ENCODE measurements at places on chromosomes 11 and 22. TPM values are rescaled to one million over a fixed set of nuclear protein-coding genes. Genes with fewer than 3 reads are reported as not detected.
A peak's percentile ranks its signal among the peaks of the same experiment; 100 is the strongest.

GRCh38 chr11:112805658-112806057, 155.6 kb upstream of the NCAM1 start:
- no peak overlapping the region for H3K4me3 ChIP-seq
- peaks cover 11% of the 10 kb centered on the region for H3K27me3 ChIP-seq

DNA sequence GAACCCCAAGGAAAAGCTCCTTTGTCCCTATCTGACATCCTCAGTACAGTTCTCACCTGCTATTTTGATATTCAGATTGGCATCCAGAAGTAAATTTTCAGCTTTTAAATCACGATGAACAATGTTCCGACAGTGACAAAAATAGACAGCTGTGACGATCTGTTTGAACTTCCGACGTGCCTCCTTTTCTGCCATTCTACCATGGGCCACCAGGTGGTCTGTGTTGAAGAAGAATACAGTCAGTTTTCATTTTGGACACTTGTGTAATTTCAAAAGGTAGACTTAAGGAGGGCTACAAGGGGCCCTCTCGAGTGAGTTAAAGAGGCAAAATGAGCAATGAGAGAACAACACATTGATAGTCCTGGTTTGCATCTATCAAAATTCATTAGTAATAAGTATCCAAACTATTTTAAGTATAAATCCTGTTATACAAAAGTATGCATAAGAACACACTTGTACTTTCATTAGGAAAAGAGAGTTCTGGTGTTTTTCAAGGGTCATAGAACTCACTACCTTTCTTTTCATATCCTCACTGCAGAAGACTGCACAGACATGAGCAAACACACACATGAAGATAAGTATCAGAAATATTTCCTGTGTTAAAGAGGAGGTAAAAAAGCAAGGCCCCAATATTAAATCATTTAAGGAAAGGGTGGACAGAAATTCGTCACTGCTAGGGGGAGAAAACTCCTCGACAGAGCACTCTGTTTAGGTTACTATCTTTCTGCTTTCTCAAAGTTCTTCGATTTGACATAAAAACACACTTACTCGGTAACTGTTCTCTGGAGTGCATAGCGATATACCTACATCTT, 89.9 kb upstream of the APOA1 start:
- peak overlapping the region; percentile 67 for H3K27ac ChIP-seq
- H3K4me1 ChIP-seq, result peaks cover 74% of the 10 kb centered on the region
- DNase-seq, result peak; percentile 5
- H3K27me3 ChIP-seq, result no peaks in the 10 kb centered on the region

GRCh38 chr11:69307871-69308431, 14.0 kb downstream of the MYEOV start:
- H3K27me3 ChIP-seq, result peaks cover 3% of the 10 kb centered on the region
- H3K27ac ChIP-seq, result no peak overlapping the region
- no peak overlapping the region for H3K4me3 ChIP-seq
- peaks cover 40% of the 10 kb centered on the region for H3K4me1 ChIP-seq

- H3K27me3 ChIP-seq, result peaks cover 55% of the 10 kb centered on the region
- peak overlapping the region; percentile 45 for H3K4me3 ChIP-seq
- peaks cover 3% of the 10 kb centered on the region for H3K36me3 ChIP-seq
- peaks cover 12% of the 10 kb centered on the region for H3K4me1 ChIP-seq
- DNase-seq, result no peak
These were observed 1.6 kb downstream of the SPTBN2 start for GRCh38 chr11:66727282-66728037.

GRCh38 chr11:79021601-79022000, 419.2 kb downstream of the TENM4 start:
- peaks cover 9% of the 10 kb centered on the region for H3K27me3 ChIP-seq
- H3K36me3 ChIP-seq, result no peaks in the 10 kb centered on the region
- H3K27ac ChIP-seq, result no peak overlapping the region
- no peak for DNase-seq
- no peak overlapping the region for H3K4me3 ChIP-seq

GRCh38 chr22:33601062-33601461, 319.2 kb downstream of the LARGE1 start:
- H3K36me3 ChIP-seq, result no peaks in the 10 kb centered on the region
- no peaks in the 10 kb centered on the region for H3K4me1 ChIP-seq
- DNase-seq, result no peak

Gene FAM181B
- not detected for total RNA-seq

DNA sequence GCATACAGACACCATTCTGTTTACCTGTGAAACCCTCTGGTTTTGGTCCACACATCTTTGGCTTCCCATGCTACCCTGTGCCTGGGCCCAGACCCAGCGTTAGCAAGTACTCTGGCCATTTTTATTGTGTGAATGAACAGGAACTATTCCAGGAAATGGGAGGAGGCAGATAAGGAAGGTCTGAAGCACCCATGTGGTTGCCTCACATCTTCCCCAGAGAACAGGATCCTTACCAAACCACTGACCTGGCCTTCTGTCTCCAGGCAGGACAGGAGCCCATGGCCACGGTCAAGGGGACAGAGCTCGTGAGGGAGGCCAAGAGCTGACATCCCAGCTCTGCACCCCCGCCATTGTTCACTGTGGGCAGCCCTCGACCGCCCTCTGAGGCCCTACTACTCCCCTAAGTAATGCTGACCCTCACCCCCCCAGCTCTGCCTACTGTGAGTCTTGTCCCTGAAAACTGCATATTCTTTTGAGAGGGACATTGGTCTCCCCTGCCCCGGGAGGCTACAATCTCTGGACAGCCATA, 97.7 kb upstream of the TP53I11 start:
- H3K4me3 ChIP-seq, result no peak overlapping the region
- peaks cover 3% of the 10 kb centered on the region for H3K27me3 ChIP-seq
- no peak for DNase-seq
- no peak overlapping the region for H3K27ac ChIP-seq
- no peaks in the 10 kb centered on the region for H3K36me3 ChIP-seq
- H3K4me1 ChIP-seq, result peaks cover 9% of the 10 kb centered on the region

GRCh38 chr11:66970807-66971442, 4.2 kb upstream of the C11orf86 start:
- no peak for DNase-seq
- peaks cover 1% of the 10 kb centered on the region for H3K27me3 ChIP-seq
- H3K4me1 ChIP-seq, result peaks cover 12% of the 10 kb centered on the region
- H3K27ac ChIP-seq, result peak overlapping the region; percentile 25
- H3K4me3 ChIP-seq, result peak overlapping the region; percentile 20
- no peaks in the 10 kb centered on the region for H3K36me3 ChIP-seq

DNA sequence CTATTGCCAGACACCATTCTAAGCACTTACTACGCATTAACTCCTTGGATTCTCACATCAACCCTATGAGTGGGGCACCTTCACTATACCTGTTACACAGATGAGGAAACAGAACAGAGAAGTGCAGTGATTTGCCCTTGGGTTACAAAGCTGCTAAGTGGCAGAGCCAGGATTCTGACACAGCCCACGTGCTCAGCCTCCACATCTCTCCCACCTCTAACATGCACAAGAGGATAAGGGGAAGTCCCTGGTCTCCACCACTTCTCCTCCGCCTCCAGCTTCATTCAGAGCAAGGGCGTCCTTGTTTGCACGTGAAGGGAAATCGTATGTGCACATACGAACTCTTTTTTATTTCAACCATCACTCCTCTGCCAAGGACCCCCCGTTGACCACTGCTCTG, 53.7 kb downstream of the CDON start:
- no peaks in the 10 kb centered on the region for H3K4me1 ChIP-seq
- no peaks in the 10 kb centered on the region for H3K36me3 ChIP-seq
- H3K27me3 ChIP-seq, result no peaks in the 10 kb centered on the region
- DNase-seq, result no peak
- no peak overlapping the region for H3K27ac ChIP-seq
- no peak overlapping the region for H3K4me3 ChIP-seq

DNA sequence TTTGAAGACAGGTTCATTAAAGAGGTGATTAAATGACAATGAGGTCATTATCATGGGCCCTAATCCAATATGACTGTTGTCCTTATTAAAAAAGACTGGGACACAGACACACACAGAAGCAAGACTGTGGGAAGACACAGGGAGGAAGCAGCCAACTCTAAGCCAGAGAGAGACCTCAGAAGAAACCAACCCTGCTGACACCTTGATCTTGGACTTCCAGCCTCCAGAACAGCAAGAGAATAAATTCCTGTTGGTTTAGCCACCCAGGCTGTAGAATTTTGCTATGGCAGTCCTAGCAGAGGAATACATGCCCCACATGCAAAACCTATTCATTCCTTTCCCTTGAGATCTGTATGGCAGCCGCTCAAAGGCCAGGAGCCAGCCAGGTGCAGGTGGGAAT, 35.6 kb upstream of the CACNG2 start:
- H3K4me3 ChIP-seq, result no peak overlapping the region
- no peaks in the 10 kb centered on the region for H3K4me1 ChIP-seq
- DNase-seq, result no peak
- no peaks in the 10 kb centered on the region for H3K36me3 ChIP-seq

- no peaks in the 10 kb centered on the region for H3K36me3 ChIP-seq
- peaks cover 5% of the 10 kb centered on the region for H3K27me3 ChIP-seq
- H3K4me3 ChIP-seq, result peak overlapping the region; percentile 90
- H3K27ac ChIP-seq, result peak overlapping the region; percentile 73
- DNase-seq, result no peak
These were observed 457 bp downstream of the RNF141 start for GRCh38 chr11:10540546-10540914.

- H3K27me3 ChIP-seq, result no peaks in the 10 kb centered on the region
- peak; percentile 34 for DNase-seq
- H3K4me3 ChIP-seq, result peak overlapping the region; percentile 54
- H3K36me3 ChIP-seq, result peaks cover 9% of the 10 kb centered on the region
- H3K4me1 ChIP-seq, result peaks cover 25% of the 10 kb centered on the region
These were observed 772 bp downstream of the C22orf15 start for GRCh38 chr22:23763579-23763945.

DNA sequence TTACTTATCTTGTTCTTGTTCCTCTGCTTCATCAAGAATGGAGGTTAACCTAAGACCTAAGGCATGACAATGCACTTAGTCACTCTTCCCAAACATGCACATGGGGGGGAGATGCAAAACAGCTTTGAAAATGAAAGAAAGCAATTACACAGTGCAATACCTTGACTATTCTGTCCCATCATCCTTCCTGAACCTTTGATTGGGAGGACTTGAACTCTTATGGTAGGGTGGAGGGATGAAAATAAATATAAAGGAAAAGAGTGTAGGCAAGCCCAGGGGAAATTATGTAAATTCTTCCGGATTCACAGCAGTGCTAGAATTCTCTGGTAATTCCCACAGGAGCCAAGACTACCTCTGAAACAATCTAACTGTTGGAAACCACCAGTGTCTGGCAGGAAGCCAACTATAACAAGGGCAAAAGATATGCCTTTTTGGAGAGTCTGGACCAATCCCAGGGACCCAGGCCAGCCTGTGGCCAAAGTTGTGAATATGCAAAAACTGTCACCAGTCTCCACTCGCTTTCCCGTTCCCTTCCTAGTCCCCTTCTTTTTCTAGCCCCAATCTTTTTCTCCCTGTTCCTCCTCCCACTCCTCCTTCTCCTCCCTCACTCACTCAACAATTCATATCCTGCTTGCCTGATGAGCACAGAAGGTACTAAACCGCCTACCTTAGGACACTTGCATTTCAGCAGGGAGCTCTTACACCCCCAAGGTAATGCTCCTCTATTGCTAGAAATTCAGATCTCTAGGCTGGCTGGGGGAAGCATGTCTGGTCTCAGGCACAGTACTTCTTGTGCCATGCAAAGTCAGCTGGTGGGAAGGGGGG, 2.5 kb upstream of the RCN1 start:
- H3K27me3 ChIP-seq, result peaks cover 13% of the 10 kb centered on the region
- peaks cover 31% of the 10 kb centered on the region for H3K4me1 ChIP-seq
- DNase-seq, result no peak
- peak overlapping the region; percentile 36 for H3K27ac ChIP-seq
- H3K4me3 ChIP-seq, result peak overlapping the region; percentile 3
- H3K36me3 ChIP-seq, result peaks cover 6% of the 10 kb centered on the region

DNA sequence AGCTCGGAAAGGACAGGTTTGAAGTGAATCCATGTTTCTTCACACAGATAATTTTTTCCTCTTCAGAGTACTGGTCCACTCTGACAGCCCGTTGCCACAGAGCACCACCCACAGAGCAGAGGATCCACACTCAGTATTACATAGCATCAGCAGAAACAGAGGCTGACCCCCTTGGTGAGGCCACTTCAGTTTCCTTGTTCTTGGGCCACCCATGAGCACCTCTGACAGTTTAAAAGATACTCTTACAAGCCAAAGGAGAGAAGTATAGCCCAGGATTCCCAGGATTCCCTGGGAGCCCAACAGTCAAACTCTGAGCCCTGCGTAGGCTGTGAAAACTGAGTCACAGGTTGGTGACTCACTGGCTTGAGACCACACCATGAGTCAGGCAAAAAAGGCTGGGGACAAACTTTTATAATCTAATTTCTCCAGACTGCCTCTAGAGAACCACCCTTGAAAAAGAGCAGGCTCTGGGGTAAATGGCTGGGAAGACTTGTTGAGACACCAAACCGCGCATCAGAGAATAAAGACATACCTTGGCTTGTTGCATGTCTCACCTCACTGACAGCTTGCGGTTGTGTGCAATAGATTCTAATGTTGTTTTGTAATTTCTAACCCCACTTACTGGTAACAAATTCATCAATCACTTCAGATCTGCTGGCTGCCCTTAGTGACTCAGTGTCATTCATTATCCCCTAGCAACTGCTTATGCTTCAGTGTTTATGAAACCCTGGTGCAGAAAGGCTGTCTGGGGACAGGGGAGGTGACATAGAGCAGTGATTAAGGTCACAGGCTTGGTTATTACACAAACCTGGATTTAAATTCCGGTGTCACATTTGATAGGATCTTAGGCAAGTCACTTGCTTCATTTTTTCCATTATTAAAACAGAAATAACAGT, 56.9 kb upstream of the PRSS23 start:
- H3K27ac ChIP-seq, result peak overlapping the region; percentile 76
- DNase-seq, result no peak
- H3K4me3 ChIP-seq, result no peak overlapping the region
- peaks cover 2% of the 10 kb centered on the region for H3K27me3 ChIP-seq

DNA sequence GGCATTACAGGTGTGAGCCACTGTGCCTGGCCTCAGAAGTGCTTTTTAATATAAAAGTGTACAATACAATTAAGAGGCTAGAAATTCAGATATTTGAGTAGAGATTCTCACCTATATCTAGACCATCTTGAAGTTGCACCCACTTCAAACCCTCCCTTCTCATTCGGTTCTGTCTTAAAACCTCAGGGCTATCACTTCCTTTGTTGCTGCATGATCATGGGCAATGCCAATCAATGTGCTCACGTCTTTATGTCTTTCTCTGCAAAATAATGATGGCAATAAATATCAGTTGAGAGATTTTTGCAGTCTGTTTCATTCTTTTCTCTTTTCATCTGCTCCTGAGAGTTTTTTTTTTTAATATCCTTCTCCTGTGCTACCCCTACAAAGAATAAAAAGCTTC, 9.3 kb upstream of the NUP160 start:
- no peak overlapping the region for H3K27ac ChIP-seq
- H3K27me3 ChIP-seq, result no peaks in the 10 kb centered on the region
- no peak for DNase-seq

DNA sequence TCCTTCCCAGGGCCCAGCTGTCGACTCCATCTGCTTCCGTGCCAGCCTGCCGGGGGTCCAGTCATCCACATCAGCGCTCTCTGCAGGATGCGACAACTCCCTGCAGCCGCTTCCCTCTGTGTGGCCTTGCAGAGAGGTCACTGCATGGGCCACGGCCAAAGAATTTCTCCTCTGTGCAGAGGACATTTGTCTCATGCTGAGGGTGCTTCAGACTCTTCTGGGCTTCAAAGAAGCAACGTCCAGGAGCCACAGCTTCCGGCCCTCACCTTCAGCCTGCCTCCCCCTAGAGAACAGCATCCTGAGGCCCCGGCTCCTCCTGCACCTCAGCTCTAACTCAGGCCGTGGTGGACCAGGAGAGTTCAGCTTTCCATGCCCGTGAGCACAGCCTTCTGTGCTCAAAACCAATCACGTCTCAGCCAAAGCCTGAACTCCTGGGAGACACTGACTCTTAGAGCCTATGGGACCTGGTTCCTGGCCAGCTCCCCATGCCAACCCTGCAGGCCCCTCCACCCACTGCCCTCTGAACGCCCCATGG, 258.9 kb downstream of the BRD1 start:
- DNase-seq, result no peak
- H3K27ac ChIP-seq, result no peak overlapping the region
- H3K27me3 ChIP-seq, result no peaks in the 10 kb centered on the region
- no peaks in the 10 kb centered on the region for H3K4me1 ChIP-seq
- no peak overlapping the region for H3K4me3 ChIP-seq

Measured in activated T-helper 1 cell treated with anti-CD3 and anti-CD28 coated beads, Interleukin-12 subunit alpha, Interleukin-12 subunit beta, Interleukin-2, Interleukin-4 antibody, amounts not matched to agents 30 ng/mL and 10 ng/mL and 1 ng/mL, durations not matched to agents 14 hours and 24 hours and 36 hours (primary cell).